ENCODE measurements at places on chromosomes 11 and 22.

DNA sequence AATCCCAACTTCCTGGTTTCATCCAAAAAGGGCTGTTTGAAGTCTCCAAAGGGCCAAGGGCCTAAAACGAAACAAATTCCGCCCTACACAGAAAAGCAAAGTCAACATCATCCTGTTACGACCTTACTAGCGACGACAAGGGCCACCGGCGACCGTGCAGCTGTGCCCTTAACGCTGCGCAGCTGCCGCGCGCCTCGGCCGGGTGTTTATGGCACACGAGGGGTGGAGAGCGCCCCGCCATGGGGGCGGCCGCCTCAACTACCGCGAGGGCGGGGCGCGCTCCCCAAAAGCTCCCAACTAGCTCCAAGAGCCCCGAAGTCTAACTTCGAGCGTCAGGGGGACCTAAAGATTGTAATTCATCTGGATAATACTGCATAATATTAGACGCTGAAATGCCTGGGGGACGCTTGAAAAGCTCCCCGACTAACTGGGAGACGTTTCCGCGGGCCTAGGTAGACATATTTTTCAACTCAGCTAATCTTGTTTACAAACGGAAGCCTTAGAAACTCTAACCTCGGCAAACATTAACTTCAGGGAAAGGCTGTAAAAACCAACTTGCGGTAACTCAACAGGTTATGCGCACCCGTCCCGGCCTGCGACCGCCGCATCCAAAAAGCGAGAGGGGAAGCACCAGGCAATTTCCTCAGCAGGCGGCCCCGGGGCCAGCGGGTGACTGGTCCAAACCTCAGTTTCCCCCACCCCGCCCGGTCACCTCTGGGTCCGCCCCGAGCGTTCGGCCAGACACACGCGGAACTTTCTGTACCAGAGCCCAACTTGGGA, 694 bp downstream of the TMEM123 start:
- peak; percentile 75 for DNase-seq

DNA sequence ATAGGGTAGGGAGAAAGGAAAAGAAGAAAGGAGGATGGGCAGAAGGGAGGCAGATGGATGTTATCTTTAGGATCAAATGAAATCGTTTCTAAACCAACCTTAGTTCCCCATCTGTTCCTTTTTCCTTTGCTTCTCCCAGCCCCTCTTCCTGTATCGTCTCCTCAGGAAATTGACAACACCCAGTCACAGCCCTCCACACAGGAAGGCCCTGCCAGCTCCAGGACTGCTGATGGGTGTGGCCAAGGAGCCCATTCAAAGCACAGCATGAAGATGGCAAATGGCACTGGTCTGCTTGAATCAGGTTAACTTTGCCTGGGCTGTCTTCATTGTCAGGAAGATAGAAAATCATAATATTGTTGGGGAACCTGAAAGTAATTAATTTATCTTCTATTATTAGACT, 164.8 kb downstream of the C11orf87 start:
- no peak for DNase-seq

DNA sequence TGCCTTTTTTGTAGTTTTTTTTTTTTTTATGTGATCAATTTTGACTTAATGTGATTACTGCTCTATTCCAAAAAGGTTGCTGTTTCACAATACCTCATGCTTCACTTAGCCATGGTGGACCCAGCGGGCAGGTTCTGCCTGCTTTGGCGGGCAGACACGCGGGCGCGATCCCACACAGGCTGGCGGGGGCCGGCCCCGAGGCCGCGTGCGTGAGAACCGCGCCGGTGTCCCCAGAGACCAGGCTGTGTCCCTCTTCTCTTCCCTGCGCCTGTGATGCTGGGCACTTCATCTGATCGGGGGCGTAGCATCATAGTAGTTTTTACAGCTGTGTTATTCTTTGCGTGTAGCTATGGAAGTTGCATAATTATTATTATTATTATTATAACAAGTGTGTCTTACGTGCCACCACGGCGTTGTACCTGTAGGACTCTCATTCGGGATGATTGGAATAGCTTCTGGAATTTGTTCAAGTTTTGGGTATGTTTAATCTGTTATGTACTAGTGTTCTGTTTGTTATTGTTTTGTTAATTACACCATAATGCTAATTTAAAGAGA, 12.5 kb downstream of the CCND1 start:
- no peak for DNase-seq

GRCh38 chr22:24325105-24325757, 54.6 kb downstream of the SPECC1L start:
- DNase-seq = no peak

GRCh38 chr11:119536801-119537200, 113.8 kb upstream of the THY1 start:
- no peak for DNase-seq

DNA sequence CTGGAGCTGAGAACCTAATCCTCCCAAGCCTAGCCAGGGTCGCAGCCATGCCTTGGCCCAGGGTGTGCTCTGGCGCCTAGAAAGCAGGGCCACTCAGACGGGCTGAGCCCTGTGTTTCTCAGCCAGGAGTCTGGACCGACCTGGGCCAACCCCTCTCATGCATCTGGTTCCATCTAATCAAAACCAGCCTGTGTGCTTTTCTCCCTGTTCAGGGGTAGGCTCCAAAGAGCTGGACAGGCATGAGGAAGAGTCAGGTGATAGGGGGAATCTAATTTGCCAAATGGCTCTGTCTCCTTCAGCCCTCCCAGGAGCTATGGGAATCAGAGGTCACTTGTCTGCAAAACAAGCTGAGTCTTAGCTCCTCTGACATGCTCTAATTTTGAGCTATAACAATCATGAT, 55.7 kb downstream of the SCUBE1 start:
- no peak for DNase-seq

DNA sequence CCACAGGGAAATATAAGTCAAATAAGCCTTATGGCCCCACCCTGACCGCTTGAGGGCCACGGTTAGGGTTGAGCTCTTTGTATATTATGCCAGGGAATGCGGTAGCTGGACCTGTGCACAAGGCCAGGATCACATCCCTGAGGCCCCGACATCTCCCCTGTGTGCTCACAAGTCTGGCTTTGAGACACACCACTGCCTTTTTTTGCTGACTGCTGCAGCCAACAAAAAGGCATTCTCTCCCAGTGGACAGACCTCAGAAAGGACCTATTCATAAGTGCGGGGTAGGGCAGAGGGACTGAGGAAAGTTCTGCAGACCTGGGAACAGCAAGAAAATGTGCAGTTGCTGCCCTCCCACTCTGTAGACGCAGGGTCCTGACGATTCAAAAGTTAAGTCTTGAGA, 3.4 kb upstream of the SIDT2 start:
- no peak for DNase-seq

GRCh38 chr11:2266586-2267305, 3.6 kb downstream of the ASCL2 start:
- no peak for DNase-seq

GRCh38 chr11:130675371-130675821, 227.0 kb downstream of the ADAMTS15 start:
- no peak for DNase-seq

DNA sequence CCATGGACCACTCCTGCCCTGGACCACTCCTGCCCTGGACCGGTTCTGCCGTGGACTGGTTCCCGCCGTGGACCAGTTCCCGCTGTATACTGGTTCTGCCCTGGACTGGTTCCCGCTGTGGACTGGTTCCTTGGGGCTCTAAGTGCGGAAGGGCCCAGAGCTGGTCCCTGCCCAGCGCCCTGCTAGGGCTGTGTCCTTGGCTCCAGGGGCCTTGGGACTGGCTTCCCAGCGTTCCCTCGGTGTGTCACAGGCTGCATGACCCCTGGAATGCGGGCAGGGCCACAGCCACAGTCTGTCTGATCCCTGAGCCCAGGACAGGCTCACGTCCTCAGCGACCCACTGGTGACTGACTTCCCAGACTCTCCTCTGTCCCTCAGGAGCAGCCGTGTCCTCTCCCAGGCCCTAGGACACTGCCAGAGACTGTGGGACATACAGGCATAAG, 412.2 kb downstream of the TBC1D22A start:
- no peak for DNase-seq

GRCh38 chr11:46490666-46491065, 99.1 kb upstream of the CHRM4 start:
- DNase-seq = no peak

GRCh38 chr11:64384028-64384737, 25.2 kb downstream of the RPS6KA4 start:
- DNase-seq = no peak

GRCh38 chr11:76597533-76598425, 72.8 kb downstream of the LRRC32 start:
- DNase-seq = no peak

DNA sequence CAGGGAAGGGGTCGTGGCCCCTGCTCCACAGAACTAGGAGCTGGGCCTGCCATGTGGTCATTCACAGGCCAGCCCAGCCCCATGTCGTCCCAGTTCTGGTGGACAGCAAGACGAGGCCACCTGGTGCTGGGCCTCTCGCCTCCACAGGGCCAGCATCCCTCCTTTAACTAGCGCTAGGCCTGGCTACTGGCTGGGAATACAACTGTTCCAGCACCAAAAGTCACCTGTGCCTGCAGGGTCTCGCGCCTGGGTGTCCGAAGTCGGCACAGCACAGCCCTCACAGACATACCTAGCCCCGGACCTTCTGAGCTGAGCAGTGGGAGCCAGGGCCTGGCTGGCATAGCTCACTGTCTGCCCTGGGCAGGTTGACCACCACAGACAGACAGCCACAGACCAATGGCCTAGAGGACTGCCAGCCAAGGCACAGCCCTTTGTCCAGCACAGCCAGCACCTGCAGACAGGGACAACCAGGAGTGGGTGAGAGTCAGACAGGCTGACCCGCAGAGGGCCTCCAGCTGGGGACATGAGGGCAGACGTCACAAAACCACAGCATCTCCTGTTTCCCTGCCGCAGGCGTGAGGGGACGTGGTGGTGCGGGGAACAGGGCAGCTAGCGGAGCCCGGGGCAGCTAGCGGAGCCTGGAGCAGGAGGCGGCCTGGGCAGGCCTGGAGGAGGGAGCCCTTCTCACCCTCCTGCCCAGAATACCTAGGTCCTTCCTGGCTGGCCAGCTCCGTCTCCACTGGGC, 27.2 kb upstream of the TH start:
- DNase-seq = no peak

GRCh38 chr11:92830377-92831155, 138.9 kb upstream of the MTNR1B start:
- no peak for DNase-seq

DNA sequence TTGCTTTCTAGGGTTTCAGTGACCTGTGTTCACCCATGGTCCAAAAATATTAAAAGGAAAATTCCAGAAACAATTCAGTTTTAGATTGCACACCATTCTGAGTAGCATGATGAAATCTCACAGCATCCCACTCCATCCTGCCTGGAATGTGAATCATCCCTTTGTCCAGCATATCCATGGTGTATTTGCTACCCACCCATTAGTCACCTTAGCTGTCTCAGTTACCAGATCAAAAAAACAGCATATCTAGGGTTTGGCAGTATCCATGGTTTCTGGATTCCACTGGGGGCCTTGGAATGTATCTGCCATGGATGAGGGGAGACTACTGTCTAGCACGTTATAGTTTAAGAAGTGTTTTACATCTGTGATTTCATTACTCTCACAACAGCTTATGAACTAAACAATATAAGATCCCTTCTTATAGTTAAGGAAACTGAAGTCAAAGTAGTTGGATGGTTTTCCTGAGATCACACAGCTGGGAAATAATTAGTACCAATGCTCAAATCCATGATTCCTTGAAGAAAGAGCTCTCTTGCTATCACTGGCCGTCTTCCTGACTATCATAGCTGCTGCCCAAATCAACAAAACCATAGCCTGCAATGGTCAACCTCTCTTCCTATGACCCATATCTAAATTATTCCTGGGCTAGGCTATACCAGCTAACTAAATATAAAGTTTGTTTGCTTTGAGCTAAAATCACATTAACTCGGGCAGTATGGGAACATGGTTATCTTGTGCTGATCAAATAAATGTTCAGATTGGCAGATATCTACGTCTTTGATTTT, 122.6 kb downstream of the MICAL2 start:
- DNase-seq = no peak

GRCh38 chr11:77654770-77655434, 17.3 kb upstream of the CLNS1A start:
- no peak for DNase-seq

- no peak for DNase-seq
Observed at GRCh38 chr11:121249039-121249663, 43.4 kb upstream of the SC5D start.

DNA sequence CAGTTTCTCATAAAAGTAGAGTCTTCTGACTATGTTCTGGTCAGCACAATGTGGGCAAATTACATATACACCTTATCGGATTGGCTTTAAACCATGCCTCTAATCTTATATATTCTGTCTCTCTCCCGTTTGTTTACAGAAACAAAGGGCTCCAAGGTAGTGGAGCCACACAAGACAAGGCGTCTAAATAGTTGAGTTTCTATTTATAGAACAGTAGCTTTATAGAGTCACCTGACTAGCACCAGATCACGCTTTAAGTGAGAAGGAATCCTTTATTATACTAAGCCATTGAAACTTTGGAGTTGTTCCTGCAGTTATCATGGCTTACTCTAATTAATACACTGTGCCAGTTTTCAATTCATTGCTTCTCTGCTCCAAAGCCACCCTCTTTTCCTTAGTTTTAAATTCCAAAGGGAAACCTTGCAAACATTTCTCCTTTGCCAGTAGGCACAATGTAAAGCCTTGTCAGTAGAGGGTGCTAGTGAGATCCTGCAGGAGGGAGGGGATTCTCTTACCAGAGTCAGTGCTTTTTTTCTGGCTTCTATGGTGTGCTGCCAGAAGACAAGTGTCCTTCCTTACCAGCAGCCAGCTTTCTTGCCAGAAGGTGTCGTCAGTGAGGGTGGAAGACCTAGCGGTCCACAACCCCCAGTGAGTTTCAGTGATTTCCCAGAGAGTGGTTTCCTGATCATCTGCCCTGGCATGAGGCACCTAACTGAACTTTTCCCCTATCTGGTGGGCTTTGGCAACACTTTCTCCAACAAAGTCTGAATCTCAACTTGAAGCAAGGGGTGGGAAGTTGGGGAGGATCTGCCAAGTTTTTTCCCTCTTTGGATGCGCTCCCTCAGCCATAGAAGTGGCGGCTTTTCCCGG, 71.7 kb downstream of the RAB38 start:
- DNase-seq = peak; percentile 2

DNA sequence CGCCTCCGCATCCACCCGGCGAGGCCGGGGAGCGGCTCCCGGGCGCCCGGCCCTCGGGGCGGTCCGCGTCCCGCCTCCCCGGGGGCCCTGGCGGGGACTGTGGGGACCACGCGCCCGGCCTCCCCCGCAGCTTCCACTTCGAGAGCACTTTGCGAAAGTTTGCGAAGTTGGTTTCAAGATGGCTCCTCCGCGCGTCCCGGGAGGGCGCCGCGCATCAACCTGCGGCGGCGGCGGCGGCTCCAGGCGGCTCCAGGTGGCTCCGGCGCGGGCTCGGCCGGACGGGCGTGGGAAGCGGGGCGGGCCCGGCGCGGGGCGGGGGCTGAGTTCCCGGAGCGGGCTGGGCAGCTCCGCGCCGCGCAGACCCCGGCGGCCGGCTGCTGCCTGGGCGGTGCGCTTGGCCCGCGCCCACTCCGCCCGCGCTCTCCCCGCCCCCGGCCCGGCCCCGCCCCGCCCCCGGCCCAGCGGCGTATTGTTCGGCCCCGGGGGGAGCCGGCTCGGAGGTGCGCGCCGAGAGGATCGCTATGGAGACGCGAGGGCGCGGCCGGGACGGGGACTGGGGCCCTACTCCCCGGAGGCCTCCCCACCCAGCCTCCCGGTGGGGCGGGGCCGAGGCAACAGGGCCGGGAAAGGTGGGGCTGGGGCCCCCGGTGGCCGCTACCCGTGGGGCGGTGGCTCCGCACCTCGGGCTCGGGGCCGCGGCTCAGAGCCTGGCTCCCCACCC, at the start of gene CELSR1:
Gene CELSR1 (minus strand): TSS at position 396 of the 721 bp plus-strand sequence. CDS start 450 bp downstream, outside the sequence.
- peak; percentile 17 for DNase-seq

Data from activated T-cell treated with anti-CD3 and anti-CD28 coated beads for 48 hours (primary cell).